ENCODE measurements at places on chromosomes 7 and 10. TPM values are rescaled to one million over a fixed set of nuclear protein-coding genes. Genes with fewer than 3 reads are reported as not detected.

The OR9A2 gene
- not detected for total RNA-seq

The TRIM4 gene
- 21.2 TPM for total RNA-seq

The IDI2 gene
- total RNA-seq: not detected

The HABP2 gene
- not detected for total RNA-seq

The WDR86 gene
- total RNA-seq: 19.4 TPM

The LRRC4 gene
- 6.5 TPM for total RNA-seq

The GFRA1 gene
- total RNA-seq: 18.3 TPM

The IFIT1B gene
- total RNA-seq: not detected

The SLC18A3 gene
- not detected for total RNA-seq

The STAG3 gene
- 0.45 TPM for total RNA-seq

The GCK gene
- 0.48 TPM for total RNA-seq

Measured in mesenteric fat pad (tissue), 1 donor.